ENCODE measurements at places on chromosomes 4 and X. TPM values are rescaled to one million over a fixed set of nuclear protein-coding genes. Genes with fewer than 3 reads are reported as not detected.
A peak's percentile ranks its signal among the peaks of the same experiment; 100 is the strongest.

The BEX5 gene
- total RNA-seq: 1.3 TPM

- no peak for DNase-seq
Observed at GRCh38 chr4:147508346-147508745, 27.4 kb downstream of the EDNRA start.

The CYLC1 gene
- not detected for total RNA-seq

DNA sequence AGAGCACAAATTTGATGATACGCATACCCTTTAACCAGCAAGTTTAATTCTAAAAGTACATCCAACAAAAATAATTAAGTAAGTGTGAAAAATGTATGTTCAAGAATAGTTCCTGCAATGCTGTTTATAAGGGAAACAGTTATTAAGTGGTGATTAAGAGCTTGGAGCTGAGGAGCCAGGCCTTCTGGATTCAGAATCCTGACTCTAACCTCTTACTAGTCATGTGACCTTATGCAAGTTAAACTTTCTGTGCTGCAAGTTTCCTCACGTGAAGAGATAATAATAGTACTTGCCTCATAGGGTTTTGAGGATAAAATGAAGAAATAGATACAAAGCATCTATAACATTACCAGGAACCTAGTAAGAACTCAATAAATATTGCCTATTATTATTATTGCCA is 77.7 kb downstream of the FAM13A start:
- no peak for DNase-seq

The NRK gene
- total RNA-seq: not detected

DNA sequence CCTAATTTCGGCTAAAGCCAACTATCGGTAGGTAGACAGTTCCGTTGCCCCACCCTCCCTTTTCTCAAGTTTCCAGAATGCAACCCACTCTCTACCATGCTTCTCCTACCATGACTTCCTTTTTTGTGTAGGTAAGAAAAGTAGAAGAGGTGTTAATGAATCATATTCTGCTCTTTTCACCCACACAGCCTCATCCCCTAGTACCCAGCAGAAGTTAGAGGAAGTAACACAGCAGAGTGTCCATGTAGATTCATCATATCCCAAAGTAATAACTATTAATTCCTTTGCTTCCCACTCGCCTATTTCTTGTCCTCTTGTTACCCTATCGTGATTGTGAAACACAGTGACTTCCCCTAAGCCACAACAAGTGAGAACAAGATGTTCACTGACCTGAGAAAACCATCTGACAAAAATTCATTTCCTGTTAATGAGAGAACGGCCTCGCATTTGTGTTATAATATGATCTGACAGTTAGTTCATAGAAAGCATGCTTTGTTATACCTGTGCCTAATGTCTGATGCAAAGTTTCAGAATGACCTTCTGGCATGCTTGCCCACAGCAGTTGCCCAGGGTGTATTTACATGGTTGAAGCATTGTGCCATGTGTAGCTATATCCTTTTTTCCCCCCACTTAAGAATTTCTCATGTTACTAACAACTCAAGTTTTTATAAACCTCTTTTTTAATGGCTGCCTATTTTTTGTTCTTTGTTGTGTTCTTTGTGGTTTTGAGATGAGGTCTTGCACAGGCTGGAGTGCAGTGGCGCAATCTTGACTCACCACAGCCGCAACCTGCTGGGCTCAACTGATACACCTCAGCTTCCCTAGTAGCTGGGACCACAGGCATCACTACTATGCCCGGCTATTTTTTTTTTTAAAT is 185.6 kb downstream of the RAP1GDS1 start:
- peak; percentile 97 for DNase-seq

The HELT gene
- total RNA-seq: not detected

- DNase-seq: no peak
Observed at GRCh38 chrX:41906515-41907187, 16.7 kb downstream of the CASK start.

The LIMCH1 gene
- total RNA-seq: 17.2 TPM

The SLITRK4 gene
- 1.1 TPM for total RNA-seq

DNA sequence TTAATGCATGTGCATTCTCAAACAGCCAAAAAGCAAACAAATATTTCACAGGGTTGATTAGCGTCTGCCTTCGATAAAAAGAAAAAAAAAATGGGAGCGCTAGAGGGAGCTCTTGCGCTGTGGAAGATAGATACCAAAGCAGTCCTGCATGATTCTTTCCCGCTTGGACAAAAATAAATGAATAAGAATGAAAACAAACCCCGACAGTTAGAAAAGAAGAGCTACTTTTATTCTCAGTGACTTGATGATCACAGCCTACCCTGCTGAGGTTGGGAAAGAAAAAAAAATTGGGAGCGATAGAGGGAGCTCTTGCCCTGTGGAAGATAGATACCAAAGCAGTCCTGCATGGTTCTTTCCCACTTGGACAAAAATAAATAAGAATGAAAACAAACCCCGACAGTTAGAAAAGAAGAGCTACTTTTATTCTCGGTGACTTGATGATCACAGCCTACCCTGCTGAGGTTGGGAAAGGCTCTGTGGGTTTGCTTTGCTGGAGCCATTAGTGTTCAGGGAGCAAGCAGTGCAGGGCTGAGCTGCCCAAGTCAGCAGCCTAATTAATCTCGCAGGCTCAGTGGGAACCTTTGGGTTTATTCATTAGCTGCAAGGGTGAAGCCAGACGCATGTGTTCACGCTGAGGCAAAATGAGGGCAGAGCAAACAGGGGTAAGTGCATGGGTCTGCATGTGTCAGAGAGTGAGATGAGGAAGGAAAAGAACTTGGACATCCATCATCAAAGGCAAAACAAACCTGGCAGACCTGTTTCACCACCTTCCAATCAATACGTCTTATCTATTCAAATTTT is 249.3 kb upstream of the PRKX start:
- no peak for DNase-seq

DNA sequence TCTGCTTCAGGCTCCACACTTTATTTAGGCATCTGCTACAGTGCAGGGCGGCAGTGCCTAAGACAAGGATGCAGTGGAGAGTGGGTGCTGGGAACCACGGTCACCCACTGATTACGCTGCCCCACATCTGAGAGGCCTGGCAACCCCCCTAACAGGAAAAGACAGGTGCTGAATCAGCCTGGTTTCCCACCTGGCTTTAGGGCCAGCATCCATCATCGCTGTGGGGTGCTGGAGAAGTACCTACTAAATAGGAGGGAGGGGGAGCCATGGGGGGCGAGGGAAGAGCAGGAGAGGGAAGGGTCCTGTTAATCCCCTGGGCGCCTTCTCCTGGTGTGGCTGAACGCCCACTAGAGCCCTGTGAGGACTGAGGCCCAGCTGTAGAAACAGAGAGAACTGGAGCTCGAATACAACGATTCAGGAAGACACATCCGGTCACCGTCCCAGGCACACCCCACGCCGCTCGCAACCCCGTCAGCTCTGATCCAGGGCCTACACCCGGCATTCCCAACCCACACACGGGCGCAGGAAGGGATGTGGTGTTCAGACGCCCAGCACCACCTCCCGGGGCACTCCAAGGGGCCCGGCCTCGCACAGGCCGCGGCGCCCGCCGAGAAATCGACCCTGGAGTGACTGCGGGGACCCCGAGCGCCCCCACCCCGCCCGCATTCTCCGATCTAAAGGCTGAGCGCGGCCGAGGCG is 554 bp downstream of the DCTD start:
- peak; percentile 24 for DNase-seq

DNA sequence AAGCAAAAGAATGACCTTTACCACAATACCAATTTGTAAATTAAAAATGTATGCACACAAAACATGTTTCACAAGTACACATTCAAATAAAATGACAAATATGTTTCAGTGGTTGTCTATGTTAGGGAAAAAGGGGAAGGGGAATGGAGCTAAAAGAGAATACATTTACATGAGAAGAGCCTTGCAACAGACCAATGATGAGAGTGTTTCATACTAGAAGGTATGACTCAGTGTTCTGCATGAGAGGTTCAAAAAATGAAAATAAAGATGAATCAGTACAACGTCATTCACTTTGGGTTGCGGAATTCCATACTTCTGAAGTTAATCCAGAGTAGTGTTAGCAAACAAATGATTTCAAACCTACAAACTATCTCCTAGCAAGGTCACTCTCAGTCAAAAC is 51.7 kb downstream of the RPGR start:
- no peak for DNase-seq

All from hematopoietic multipotent progenitor cell (in vitro differentiated cells).